ENCODE measurements at places on chromosomes 12 and 14.
A peak's percentile ranks its signal among the peaks of the same experiment; 100 is the strongest.

GRCh38 chr12:93609281-93610192 lies 37.1 kb downstream of the SOCS2 start:
- no peak for DNase-seq

- DNase-seq = no peak
These were observed 2.2 kb downstream of the TMEM132C start for GRCh38 chr12:128269181-128269591.

DNA sequence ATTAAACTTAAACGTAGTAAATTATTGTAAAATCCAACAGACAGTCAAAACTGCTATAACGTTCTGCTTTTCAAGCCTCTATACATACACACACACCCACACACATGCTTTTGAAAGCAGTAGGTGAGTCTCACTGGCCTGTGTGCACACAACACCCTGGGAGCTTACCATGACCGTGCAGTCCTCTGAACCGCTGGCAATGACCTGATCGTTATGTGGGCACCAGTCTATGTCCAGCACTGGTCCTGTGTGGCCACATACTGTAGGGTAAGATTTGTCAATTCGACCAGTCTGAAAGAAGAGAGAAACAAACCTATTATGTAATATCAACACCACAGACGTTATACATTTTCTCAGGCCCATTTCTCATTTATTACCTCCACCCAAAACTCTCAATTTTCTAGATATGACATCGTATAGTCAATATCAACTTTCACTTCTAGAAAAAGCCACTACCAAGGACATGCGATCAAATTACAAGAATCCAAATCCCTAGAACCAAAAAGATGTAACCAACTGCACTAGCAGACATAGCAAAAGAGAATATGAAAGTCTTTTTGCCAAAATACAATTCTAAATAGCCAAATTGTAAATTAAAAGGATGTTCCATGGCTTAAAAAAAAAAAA lies 44.5 kb upstream of the SELPLG start:
- DNase-seq = no peak

- no peak for DNase-seq
These were observed 35.6 kb upstream of the ITPR2 start for GRCh38 chr12:26868447-26869103.

- DNase-seq = no peak
These were observed 1582.8 kb downstream of the AACS start for GRCh38 chr12:126648074-126648473.

GRCh38 chr12:23947395-23947794 lies 2.1 kb downstream of the SOX5 start:
- DNase-seq = no peak

- no peak for DNase-seq
These were observed 11.3 kb downstream of the GCN1 start for GRCh38 chr12:120183211-120183631.

- DNase-seq = no peak
These were observed 37.5 kb upstream of the CORO1C start for GRCh38 chr12:108768591-108769500.

GRCh38 chr12:70536650-70537049 lies 100.6 kb downstream of the PTPRB start:
- no peak for DNase-seq

DNA sequence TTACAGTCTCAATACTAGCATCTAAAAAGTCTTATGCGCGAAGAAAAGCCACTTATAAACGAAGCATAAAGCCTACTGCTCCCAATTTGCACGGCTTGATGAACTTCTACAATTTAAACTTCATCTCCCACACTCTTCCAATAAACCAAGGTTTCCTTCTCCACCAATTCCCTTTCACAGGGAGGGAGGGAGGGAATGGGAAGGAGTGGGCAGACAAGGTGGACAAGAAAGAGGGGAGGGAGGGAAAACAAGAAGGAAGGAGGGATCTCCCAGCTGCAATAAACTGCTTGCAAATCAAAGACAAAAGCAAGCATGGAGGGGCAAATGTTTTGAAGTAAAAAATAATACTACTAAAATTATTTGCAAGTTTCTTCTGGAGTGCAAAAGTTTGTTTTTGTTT lies 64.5 kb downstream of the MED13L start:
- no peak for DNase-seq

DNA sequence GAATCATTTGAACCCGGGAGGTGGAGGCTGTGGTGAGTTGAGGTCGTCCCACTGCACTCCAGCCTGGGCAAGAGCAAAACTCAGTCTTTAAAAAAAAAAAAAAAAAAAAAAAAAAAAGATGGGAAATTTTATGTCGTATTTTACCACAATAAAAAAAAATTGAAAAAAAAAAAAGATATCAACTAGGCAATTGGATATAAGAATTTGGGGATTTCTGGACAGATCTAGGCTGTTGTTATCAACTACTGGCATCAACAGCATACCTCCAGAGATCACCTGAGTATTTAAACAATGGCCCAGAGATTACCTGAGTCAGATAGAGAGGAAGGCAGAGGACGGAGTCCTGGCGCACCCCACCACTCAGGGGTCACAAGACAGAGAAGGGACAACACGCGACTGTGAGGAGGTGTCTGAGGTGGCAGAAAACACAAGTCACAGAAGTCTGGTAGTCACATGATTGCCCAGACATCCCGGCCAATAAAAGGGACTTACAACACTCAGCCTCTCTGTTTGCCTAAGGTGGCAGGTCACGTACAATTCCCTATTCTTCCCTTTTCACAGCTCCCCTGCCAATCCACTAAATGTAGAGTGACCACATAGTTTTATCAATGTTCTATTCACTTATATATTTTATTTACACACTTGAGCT lies 1.8 kb downstream of the SPRING1 start:
- DNase-seq = no peak

DNA sequence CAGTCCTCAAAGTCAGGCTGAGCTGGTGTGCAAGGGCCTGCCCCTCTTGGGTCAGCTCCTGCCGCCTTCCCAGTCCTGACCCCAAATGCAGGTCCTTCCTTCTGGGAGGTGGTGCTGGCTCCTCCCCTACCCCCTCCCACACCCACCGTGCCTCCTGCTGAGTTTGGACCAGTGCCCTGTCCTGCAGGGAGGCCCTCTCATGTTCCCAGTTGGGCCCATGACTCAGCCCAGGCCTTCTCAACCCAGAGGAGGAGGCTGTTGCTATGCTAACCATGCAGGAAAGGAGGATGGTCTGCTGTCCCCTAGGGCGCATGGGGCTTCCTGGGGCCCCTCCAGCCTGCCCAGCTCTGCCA lies 4.4 kb downstream of the ZBTB42 start:
- DNase-seq = no peak

DNA sequence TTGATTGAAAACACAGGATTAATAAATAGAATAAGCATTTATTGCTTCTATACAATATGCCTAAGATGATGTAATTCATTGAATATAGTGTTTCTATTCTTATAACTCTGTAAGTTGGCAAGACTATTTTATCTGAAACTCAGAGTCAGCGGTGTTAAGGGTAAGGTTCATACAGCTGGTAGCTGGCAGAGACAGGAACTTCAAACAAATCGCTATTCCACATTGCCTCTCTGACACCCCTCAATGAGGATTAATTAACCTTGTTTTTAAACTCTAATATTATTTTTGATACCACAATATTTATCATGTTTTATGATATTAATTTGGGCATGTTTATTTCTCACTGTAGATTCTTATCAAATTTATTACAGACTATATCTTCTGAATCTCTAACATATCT lies 323.4 kb downstream of the ACSS3 start:
- DNase-seq = no peak

DNA sequence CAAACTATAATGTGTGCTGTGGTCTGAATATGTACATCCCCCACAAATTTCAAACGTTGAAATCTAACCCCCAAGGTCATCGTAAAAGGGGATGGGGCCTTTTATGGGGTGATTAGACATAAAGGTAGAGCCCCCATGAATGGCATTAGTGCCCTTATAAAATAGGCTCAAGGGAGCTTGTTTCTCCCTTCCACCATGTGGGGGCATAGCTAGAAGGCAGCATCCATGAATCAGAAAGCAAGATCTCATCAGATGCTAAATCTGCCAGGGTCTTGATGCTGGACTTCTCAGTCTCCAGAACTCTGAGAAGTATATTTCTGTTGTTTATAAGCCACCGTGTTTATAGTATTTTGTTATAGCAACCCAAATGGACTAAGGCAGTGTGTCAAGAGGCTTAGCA lies 33.4 kb upstream of the IGF1 start:
- no peak for DNase-seq

DNA sequence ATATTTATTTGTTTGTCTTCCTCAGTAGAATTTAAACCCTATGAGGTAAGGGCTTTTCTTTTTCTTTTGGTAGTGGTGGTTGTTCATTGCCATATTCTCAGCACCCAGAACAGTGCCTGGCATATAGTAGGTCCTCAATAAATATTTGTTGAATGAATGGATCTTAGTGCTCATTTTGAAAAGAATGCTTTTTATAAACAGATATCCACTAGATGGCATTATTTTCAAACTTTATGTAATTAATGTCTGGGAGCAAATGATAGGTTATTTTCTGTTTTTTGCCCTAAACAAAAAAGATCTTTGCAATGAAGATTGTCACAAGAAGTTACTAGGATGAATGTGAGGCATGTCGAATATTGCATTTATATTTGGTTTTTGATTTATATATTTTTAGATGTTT lies 64.1 kb downstream of the RAD51B start:
- no peak for DNase-seq

DNA sequence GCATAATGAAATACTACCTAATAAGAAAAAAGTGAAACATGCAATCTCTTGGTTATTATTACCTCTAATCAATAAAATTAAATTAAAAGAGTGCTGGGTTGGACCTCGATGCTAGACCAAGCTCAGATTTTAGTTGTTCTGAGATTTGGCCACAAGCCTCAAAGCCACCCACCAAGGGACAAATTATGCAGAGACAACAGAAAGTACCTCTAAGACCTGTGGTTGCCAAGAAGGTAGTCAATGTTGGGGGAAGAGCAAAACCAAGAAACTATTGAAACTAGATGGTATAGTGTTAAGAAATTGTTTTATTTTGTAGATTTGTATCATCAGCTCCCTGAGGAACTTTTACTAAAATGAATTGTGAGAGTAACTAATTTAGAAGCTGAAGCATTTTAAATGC lies 43.8 kb upstream of the ARID2 start:
- no peak for DNase-seq

DNA sequence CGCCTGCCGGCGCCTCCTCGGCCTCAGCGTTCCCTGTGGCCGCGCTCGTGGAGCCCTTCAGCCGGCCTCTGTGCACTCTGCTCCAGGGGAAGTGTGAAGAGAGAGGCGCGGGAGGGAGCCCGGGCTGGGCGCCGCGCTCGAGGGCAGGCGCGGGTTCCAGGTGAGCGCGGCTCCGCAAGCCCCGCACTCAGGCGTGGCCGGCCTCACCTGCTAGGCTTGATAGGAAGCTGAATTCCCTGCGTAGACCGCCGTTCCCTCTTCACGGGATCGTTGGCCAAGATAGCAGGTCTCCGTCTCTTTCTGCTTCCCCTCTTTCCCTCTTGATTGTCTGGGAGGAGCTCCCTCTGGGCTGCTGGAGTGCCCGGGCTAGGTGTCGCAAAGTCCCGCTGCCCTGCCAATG lies 89.7 kb downstream of the ASCL4 start:
- DNase-seq = no peak

GRCh38 chr12:54032627-54033100 lies at the start of gene HOXC5:
Gene HOXC5 (plus strand): TSS chr12:54033050. CDS start chr12:54033123, 73 bp downstream.
- DNase-seq = peak; percentile 40

GRCh38 chr12:50734409-50735263 lies 29.3 kb upstream of the ATF1 start:
- no peak for DNase-seq

- peak; percentile 18 for DNase-seq
These were observed 180.8 kb downstream of the EFCAB11 start for GRCh38 chr14:89773644-89774316.

DNA sequence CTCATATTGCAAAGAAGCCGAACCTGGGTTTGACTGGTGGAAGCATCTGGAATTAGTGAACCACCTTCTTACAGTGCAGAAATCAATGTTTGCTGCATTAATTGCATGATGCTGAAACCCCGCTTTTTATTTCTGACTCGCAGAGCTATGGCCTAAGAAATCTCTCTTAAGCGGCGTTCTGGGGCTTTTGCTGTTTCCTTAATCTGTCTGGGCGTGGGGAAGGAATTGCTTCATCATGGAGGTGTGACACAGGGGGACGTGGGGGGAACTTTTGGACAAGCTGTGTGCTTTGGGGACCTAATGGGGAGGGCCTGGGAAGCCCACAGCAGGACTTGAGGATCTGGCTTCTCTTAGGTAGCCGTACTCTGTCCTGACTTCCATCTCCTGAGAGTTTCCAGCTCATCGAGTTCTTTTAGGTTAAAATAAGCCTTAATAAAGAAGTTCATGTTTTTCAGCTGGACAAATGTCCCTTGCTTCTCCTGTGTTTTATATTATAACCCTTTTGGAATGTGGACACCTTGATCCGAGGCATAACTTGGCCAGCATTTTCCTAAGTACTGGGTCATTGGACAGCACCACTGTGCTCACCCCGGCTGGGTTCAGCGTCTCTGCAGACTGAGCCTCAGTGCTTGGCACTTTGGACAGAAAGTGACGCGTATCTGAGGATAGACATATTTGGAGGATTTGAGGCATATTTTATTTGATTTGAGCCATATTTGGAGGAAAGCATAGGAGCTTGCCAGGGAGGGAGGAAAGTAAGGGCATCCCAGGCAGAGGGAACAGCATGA lies 192.1 kb upstream of the MYL2 start:
- no peak for DNase-seq

- no peak for DNase-seq
These were observed 113.3 kb upstream of the AMIGO2 start for GRCh38 chr12:47193066-47193465.

GRCh38 chr14:68612049-68612448 lies 180.8 kb downstream of the ZFP36L1 start:
- DNase-seq = no peak

- DNase-seq = no peak
These were observed 1052.8 kb upstream of the TMEM132C start for GRCh38 chr12:127214186-127214585.

GRCh38 chr12:106369624-106370346 lies 12.2 kb downstream of the POLR3B start:
- DNase-seq = no peak

- DNase-seq = no peak
These were observed 901 bp upstream of the FAIM2 start for GRCh38 chr12:49904601-49905000.

GRCh38 chr12:19085090-19085489 lies 44.4 kb upstream of the PLEKHA5 start:
- no peak for DNase-seq

GRCh38 chr12:42631513-42631912 lies 42.0 kb upstream of the PRICKLE1 start:
- no peak for DNase-seq

DNA sequence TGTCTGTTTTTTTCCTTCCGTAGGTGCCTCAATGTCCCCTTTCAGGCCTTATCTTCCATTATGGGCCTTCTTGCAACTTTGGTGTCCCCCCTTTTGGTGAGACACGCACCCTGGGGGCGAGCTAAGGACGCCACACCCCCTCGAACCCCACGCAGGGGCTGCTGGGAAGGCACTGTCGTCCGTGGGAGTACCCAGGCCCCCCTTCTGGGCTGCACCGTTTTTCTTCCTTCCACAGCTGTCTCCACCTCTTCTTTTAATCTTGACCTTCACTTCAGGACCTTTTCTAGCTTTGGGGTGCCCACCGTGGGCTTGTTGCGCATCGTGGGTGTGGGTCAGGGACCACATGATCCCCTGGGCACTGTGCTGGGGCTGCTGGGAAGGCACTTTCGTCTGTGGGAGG lies 271.8 kb downstream of the ALG10 start:
- no peak for DNase-seq
